Tibial nerve (tissue), 4 donors: ENCODE measurements at places on chromosomes 16 and 17. TPM values are rescaled to one million over a fixed set of nuclear protein-coding genes. Genes with fewer than 3 reads are reported as not detected.

The KRTAP9-6 gene
- total RNA-seq = not detected

DNA sequence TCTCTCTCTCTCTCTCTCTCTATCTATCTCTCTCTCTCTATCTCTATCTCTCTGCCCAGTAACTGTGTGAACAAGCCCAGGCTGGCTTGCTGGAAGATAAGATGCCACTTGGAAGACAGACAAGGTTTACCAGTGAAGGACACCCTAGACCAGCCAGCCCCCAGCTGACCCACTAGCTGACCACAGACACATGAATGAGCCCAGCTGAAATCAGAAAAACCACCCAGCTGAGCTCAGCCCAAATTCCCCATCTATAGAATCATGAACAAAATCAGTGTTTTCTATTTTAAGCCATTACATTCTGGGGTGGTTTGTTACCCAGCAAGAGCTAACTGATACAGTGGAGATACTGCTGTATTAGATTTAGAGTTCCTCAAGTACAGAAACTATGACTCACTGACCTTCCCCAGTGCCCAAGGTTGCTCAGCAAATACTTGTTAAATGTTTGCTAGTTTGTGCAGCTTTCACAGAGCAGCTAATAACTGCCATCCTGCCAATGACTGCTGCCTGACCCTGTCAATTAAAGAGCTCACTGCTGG, 18.0 kb downstream of the EMP2 start:
- H3K4me1 ChIP-seq = peaks cover 34% of the 10 kb centered on the region
- no peak for DNase-seq
- peaks cover 16% of the 10 kb centered on the region for H3K36me3 ChIP-seq
- no peak overlapping the region for H3K4me3 ChIP-seq
- H3K27ac ChIP-seq = peak overlapping the region; percentile 90

DNA sequence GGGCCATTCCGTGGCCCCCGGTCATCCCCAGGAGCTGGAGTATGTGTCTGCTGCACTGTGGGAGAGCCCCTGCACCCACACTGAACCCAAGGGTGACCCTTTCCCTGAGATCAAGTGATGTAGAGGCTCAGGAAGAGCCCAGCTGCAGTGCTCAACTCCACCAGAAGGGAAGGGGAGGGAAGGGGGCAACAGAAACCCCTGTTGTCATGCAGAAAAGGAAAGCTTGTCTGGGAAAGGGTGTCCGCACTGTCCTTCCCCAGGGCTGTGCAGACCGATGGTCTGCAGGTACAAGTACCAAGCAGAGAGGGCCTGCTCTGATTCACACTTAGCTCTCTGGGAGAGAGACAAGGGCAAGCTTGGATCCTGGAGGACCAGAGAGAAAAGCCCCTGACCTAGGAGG, 45.7 kb upstream of the TOB1 start:
- no peak overlapping the region for H3K4me3 ChIP-seq
- DNase-seq = no peak
- H3K36me3 ChIP-seq = no peaks in the 10 kb centered on the region
- H3K27ac ChIP-seq = no peak overlapping the region
- no peaks in the 10 kb centered on the region for H3K27me3 ChIP-seq
- H3K4me1 ChIP-seq = no peaks in the 10 kb centered on the region

DNA sequence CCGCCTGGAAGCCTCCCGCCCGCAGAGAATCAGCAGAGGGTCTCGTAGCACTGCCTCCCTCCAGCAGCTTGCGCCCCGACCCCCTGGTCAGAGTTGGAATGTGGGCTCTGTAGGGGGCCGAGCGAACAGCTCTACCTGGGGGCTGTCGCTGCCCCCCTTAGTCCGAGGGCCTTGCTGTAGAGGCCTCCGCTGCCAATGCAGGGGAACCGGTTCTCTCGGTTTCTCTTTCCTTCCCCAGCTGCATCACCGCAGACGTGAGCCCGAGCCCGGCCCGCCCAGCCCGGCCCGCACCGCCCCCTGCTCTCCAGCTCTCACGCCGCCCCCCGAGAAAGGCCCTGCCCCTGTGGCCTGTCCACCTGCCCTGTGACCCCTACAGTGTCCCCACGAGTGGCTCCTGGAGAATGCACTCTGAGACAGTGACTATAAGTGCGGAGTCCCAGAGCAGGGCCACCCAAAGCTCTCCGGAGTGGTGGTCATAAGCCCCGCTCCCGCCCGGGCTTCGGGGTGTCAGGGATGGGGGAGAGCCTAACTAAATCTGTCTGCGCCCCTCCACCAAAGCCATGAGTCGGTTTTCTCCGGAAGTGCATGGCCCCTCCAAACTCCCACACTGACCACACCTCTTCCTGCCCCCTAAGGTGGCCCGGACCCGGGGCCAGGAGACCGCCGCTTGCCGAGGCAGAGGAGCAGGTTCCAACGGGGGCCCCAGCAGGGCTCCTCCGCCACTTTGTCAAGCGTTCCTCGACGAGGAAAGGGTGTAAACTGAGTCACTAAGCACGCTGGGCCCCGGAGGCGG, 1.7 kb downstream of the ARHGAP27 start:
- H3K4me3 ChIP-seq = peak overlapping the region; percentile 46
- H3K27me3 ChIP-seq = no peaks in the 10 kb centered on the region
- peaks cover 36% of the 10 kb centered on the region for H3K4me1 ChIP-seq
- peaks cover 25% of the 10 kb centered on the region for H3K36me3 ChIP-seq
- H3K27ac ChIP-seq = no peak overlapping the region
- DNase-seq = no peak

The CDH15 gene
- 0.84 TPM for total RNA-seq

The CDIPT gene
- 121 TPM for total RNA-seq

The C16orf74 gene
- total RNA-seq = 2.5 TPM

The RAB37 gene
- total RNA-seq = 0.87 TPM

DNA sequence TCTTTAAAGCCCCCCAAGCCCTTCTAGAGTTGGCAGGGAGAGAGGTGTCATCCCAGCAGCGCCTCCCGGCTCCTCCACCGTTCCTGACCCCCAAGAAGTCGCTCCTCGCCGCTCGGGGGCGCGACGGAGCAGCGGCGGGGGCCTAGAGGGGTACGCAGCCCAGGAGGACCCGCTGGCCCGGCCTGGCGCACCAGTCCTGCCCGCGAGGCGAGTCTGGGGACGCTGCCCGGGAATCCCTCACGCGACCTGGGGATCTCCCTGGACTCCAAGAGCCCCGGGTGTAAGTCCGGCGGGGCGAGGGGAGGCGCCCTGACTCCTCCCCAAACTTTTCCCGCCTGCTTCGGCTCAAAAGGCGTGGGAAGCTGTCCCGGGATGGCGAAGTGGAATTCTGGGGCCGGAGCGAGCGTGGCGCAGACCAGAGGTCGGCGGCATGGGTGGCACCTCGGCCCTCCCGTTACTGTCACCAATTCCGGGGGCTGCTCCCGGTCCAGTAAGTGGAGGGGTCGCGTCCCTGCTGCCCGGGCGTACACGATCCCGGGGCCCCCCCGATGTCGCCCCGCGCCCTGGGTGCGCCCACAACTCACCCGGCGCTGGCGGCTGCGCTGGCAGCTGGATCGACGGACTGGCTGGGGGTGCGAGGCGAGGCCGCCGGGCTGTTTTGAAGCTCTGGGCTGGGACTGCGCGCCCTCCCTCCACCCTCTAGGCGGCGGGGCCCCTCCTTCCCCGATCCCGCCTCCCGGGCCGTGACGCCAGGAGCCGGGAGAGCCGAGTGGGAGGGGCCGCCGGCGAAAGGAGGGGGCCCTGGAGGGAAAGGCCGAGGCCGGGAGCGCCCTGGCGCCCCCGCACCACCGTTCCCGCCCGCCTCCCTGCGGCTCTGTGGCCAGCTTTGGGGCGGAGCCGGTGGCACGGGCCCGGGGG, at the start of gene EMP2:
Gene EMP2 (minus strand): TSS at position 634 of the 918 bp plus-strand sequence. CDS start 32,981 bp downstream, outside the sequence.
- no peaks in the 10 kb centered on the region for H3K36me3 ChIP-seq
- H3K4me3 ChIP-seq = peak within 1 kb of the TSS; percentile 77
- H3K27ac ChIP-seq = peak within 1 kb of the TSS; percentile 84
- H3K4me1 ChIP-seq = peaks cover 28% of the 10 kb centered on the region

- no peaks in the 10 kb centered on the region for H3K4me1 ChIP-seq
- no peak for DNase-seq
- H3K27me3 ChIP-seq = no peaks in the 10 kb centered on the region
- no peak overlapping the region for H3K27ac ChIP-seq
These were observed 32.1 kb upstream of the JPT2 start for GRCh38 chr16:1645914-1646525.

The BCKDK gene
- total RNA-seq = 46.9 TPM

The RNU2-1 gene
- total RNA-seq = not detected

DNA sequence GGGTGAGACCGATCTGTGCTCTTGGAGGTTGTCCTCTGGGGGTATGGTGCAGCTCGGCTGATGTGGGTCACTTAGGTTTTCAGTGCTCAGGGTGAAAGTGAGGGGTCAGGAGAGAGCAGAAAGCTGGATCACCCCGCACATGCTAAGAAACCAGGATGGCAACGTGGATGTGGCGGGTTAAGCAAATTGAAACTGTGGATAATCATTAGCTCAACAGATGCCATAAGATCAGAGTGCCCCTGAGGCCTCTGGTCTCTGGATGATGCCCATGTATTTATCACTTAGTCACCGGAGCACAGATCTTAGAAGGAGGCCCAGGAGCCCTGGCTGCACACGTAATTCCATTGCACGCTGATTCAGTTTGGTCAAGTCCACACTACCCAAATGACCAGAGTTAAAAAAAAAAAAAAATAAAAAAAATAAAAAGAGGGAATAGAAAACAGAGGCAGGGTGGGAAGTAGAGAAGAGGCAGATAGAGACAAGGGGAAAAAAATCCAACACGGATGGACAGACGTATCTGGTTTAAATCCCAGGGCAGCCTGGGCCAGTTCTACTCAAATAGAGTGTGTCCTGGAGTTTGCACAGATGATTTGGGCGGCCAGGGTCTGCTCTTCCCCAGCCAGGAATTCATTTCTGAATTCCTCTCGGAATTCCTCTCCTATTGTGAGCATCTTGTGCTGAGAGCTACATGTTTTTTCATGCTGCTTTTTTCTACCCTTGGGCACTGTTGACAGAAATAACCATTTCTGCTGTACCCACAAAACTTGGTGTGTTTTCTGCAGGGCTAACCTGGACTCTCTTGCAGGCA, 378.3 kb downstream of the CPPED1 start:
- H3K27ac ChIP-seq = no peak overlapping the region
- no peaks in the 10 kb centered on the region for H3K27me3 ChIP-seq
- no peak overlapping the region for H3K4me3 ChIP-seq
- H3K36me3 ChIP-seq = no peaks in the 10 kb centered on the region
- no peaks in the 10 kb centered on the region for H3K4me1 ChIP-seq

The RNF157 gene
- total RNA-seq = 18.9 TPM

The HOXB7 gene
- total RNA-seq = 4.0 TPM

The ABCA8 gene
- total RNA-seq = 365 TPM

The LPCAT2 gene
- 21.0 TPM for total RNA-seq

The CRYM gene
- total RNA-seq = not detected

DNA sequence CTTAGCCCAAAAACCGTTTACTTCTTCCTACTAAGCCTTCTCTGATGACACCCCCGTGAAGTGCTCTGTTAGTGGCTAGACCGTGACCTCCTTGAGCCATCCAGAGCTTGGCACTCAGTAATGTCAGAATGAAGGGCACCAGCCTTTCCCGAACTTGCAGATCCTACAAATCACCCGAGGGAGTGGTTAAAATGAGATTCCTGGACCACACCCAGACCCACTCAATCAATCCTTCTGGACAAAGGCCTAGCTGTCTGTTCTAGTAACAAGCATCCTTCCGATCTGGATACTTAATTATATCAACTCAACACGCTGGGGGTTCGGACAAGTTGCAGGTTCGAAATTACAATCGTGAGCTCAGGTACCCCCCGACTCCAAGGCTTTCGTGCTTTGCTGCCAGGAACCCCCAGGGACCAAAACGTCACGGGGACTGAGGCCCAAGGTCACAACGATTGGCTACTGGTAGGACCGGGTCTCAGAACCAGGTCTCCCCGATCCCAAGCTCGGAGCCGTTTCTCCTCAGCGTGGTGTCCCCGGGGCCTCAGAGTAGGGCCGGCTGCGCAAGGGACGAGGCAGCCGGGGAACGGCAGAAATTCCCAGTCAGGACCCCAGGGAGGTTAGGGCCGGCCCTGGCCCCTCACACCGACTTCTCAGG, 527 bp downstream of the CIAPIN1 start:
- H3K27me3 ChIP-seq = no peaks in the 10 kb centered on the region
- H3K27ac ChIP-seq = peak overlapping the region; percentile 93

The ZNF597 gene
- 3.1 TPM for total RNA-seq

GRCh38 chr17:36855459-36855858, 81.8 kb upstream of the LHX1 start:
- H3K4me1 ChIP-seq = no peaks in the 10 kb centered on the region
- no peak for DNase-seq
- H3K36me3 ChIP-seq = no peaks in the 10 kb centered on the region
- peaks cover 30% of the 10 kb centered on the region for H3K27me3 ChIP-seq
- no peak overlapping the region for H3K4me3 ChIP-seq
